ENCODE measurements at places on chromosomes 3 and 15.

- DNase-seq = no peak
Observed at GRCh38 chr3:194318511-194319161, 32.5 kb downstream of the CPN2 start.

DNA sequence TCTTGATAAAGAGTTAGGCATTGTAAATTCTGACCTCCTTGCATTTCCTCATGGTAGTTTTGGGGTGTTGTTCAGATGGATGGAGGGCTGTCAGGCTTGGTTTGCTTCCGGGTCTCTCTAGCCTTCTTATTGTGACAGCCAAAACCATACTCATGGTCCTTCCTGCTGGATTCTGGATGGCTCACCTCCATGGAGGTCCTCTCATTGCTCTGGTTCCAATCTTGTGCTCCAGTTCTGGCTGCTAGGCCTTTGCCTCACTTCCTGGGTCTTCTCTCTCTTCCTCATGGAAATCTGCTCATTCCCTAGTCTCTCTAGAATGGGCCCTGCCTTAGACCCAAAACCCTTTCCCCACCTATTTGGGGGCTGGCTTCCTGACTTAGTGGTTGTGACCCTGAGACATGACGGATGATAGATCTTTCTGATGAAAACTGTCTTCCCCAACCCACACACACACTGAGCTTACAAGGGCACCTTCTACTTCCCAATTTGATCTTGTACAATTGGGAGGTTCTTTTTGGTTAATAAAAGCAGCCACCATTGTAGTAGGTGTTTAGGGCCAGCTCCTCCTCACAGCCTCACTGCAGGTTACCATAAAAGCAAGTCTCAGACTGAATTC lies 66.2 kb upstream of the XCR1 start:
- DNase-seq = no peak

GRCh38 chr3:115146032-115146417 lies 1.1 kb downstream of the ZBTB20 start:
- peak; percentile 48 for DNase-seq

- DNase-seq = no peak
Observed at GRCh38 chr3:16512435-16513140, 911 bp downstream of the RFTN1 start.

DNA sequence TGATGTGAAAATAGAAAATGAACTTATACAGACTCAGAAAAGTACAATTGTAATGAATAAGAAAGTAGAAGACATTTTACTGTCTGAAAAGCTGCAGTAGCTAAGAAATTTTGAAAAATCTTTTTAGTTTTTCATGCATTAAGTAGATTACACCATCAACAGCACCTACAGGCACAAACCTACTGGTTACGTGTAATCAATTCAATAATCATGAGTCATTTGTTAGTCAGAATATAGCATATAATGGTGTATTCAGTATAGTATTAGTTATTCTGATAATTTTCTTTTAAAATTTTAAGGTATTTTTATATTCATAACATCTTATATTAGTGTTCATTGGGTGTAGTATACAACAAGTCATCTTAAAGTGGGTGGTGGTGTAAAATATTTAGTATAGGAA lies 550.5 kb upstream of the GBE1 start:
- DNase-seq = no peak

Measured in breast epithelium (tissue), 4 donors.